ENCODE measurements at places on chromosomes 7 and 10. TPM values are rescaled to one million over a fixed set of nuclear protein-coding genes. Genes with fewer than 3 reads are reported as not detected.

GRCh38 chr10:103199488-103199887 is 6.4 kb upstream of the NT5C2 start:
- H3K27ac ChIP-seq: no peak overlapping the region
- DNase-seq: no peak
- H3K36me3 ChIP-seq: no peaks in the 10 kb centered on the region
- H3K27me3 ChIP-seq: no peaks in the 10 kb centered on the region
- no peak overlapping the region for H3K4me3 ChIP-seq
- peaks cover 25% of the 10 kb centered on the region for H3K4me1 ChIP-seq

DNA sequence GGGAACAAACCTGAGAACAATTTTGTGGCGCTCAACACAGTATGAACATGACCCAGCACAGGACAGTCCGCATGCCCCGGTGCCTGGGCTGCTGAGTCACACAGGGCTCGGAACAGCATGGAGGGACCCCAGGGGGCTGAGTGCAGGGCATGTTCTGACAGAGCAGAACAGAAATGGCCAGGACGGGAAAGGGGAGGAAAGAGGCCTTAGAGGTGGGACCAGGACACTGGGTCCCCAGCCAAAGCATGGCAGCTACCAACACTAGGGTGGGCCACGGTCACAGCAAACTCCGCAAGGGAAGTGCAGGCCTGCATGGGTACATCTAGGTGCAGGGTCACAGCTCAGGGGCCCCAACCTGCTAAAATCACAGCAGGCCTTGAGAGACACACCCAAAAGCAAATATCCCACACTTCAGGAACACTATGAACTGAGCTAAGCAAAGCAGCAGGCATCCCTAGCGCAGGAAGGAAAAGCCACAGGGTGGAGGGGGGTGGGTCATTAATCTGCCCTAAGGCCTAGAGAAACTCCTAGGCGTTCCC is 5.6 kb downstream of the IMPDH1 start:
- DNase-seq: no peak
- peak overlapping the region; percentile 94 for H3K4me3 ChIP-seq
- peaks cover 17% of the 10 kb centered on the region for H3K36me3 ChIP-seq
- peaks cover 35% of the 10 kb centered on the region for H3K4me1 ChIP-seq
- peak overlapping the region; percentile 88 for H3K27ac ChIP-seq

DNA sequence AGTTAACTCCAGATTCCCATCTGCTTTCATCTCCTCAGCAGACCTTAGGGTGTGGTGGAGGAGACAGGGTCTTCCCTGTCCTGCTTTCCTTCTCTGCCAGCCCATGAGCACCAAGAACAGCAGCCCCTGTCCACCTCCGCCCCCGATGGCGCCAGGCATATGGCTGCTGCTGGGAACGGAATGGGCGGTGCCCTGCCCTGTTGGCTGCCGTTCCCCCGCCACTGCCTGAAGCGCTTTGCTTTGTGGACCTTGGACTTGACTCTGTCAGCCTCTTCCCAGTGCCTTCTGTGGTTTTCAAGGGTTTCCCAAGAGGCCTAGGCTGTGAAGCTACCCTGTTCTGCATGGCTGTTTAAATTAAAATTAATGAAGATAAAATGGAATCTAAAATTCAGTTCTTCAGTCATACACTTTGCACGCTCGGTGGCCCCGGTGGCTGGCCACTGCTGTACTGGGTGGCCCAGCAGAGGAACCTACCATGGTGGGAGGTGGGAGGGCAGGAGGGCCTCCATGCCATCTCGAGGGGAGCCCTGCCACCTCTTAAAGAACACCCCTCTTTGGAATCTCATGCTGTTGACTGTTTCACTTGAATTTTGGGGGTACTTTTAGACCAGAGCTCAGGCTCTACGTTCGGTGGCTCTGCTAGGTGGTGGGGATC is 78.7 kb downstream of the NKX6-2 start:
- H3K36me3 ChIP-seq: peaks cover 40% of the 10 kb centered on the region
- no peak overlapping the region for H3K27ac ChIP-seq
- H3K4me1 ChIP-seq: no peaks in the 10 kb centered on the region
- DNase-seq: no peak
- peaks cover 5% of the 10 kb centered on the region for H3K27me3 ChIP-seq

DNA sequence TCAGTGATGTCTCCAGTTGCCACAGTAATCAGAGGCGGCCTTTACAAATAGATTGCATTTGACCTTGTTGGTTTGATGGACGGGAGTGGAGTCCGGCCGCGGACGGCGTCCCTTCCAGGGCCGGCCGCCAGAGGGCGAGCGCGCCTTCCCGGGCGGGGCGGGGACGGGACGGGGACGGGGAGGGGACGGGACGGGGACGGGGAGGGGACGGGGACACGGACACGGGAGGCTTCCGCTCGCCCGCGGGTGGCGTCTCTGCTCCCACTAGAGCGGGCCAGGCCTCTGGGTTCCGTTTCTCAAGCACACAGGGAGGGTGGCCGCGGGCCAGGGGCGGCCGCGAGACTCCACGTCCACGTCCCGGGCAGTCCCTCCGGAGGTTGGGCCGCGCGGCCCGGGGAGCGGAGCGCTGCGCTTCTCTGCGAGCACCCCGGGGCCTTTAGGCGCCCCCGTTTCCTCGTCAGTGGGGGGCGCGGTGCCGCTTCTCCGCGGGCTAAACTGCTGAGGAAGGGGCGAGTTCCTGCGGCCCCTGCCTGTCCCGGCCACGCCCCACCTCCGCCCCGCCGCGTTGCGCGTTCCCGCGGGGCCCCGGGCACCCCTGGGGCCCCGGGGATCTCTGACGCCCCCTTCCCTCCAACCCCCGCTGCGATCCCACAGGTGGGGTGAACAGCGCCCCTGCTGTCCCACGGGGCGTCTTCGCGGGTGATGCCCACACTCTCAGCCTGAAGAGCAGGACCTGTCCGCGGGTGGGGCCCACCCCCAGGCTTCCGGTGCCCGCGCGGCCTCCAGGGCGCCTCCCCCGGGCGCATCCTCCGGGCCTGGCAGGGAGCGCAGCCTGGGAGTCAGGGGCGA is 84.2 kb upstream of the MKI67 start:
- 0 out of 2 replicates have a peak, but pooled peaks cover 5% of the 10 kb centered on the region for H3K4me1 ChIP-seq
- no peak overlapping the region for H3K27ac ChIP-seq
- no peaks in the 10 kb centered on the region for H3K36me3 ChIP-seq

- H3K36me3 ChIP-seq: no peaks in the 10 kb centered on the region
- peaks cover 2% of the 10 kb centered on the region for H3K27me3 ChIP-seq
- DNase-seq: peak; percentile 80
- H3K4me1 ChIP-seq: peaks cover 24% of the 10 kb centered on the region
- H3K27ac ChIP-seq: peak overlapping the region; percentile 75
These were observed 127.9 kb downstream of the NRF1 start for GRCh38 chr7:129739427-129739826.

DNA sequence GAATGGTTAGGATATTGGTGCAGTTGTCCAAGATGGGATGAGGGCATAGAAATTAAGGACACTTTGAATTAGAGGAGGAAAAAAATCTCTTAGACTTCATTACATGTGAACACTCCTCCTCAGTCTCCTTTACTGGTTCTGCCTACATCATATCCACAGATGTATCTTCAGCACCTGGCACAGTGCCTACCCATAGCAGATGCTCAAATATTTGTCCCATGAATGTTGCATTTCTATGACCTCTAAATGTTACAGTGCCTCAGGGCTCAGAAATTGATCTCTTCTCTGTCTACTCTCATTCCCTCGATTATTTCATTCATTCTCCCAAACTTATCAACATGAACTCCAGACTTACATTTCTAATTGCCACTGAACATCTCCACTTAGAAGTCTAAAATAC is 17.1 kb downstream of the CNNM1 start:
- H3K4me1 ChIP-seq: peaks cover 49% of the 10 kb centered on the region
- peak overlapping the region; percentile 91 for H3K27ac ChIP-seq
- H3K27me3 ChIP-seq: peaks cover 1% of the 10 kb centered on the region
- peak; percentile 81 for DNase-seq
- no peaks in the 10 kb centered on the region for H3K36me3 ChIP-seq

DNA sequence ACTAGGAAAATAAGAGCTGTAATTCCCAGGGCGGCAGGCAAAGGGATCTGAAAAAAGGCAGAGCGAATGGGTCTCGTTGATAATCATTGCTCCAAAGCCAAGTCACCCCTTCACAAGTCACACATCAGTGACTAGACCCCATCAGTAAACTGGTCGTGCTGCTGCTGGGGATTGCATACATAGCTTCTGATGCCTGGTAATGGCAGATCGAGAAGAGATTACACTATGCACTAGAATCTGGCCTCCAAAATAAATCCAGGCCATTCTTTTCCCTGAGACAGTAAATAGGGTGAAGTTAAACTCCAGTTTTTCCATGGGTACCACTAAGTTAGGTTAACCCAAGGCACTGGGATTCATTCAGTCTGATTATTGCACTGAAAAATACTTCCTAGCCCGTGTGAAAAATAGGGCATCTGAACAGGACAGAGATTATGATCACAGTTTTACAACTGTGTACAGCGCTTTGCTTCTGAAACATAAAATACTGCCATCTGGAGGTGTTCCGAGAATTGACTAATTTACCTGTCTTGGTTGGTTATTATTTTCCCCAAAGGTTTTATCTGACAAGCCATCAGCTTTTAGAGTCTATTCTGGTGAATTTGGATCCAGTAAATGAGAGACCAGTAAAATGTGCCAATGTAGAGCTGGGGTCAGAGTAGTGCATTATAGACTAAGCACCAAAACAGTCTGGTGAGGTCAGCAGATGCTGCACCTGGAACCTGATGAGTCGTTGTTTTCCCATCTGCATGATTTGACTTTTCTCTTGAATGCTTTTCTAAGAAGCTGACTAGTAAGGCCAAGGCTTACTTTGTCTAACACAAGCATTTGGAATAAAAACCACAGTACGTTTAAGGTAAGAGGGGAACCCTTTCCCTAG is 82.9 kb upstream of the AFAP1L2 start:
- H3K4me1 ChIP-seq: peaks cover 18% of the 10 kb centered on the region
- H3K36me3 ChIP-seq: peaks cover 6% of the 10 kb centered on the region
- H3K4me3 ChIP-seq: no peak overlapping the region

DNA sequence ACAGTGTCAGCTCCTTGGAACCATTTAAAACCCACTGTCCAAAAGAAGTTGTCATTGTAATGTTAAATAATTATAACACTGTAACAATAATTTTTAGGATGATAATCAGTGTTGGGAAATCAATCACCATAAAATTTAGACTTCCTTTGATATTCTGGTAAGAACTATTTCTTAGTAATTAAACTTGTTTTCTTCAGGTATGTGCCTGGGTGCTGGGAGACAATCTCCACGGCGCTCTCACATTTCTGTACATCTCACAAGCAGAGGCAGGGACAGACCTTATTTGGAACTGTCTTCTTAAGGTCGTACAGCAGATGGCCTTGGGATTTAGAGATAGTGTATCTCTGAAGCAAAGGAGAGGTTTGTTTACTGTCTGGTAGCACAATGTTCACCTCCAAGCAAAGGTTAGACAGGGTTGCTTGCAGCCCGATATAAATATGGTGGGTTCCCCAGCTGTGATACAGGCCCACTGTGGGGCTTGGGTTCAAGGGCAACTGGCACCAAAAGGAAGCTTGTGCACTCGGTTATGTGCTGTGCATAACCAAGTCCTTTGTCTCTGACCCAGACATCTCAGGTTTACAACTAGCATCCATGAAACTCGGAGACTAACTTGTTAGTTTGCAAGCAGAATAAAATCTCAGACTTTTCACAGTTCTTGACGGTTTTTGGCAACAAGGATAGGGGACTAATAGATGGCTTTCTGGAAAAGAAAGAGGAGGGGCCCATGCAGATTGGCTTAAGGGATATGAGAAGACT is 125.5 kb downstream of the RNF32 start:
- H3K27ac ChIP-seq: no peak overlapping the region
- no peaks in the 10 kb centered on the region for H3K27me3 ChIP-seq
- H3K4me3 ChIP-seq: no peak overlapping the region

GRCh38 chr10:24695452-24695851 is 28.2 kb downstream of the ARHGAP21 start:
- peak overlapping the region; percentile 15 for H3K27ac ChIP-seq
- peaks cover 57% of the 10 kb centered on the region for H3K4me1 ChIP-seq
- H3K36me3 ChIP-seq: peaks cover 4% of the 10 kb centered on the region
- no peak for DNase-seq
- no peak overlapping the region for H3K4me3 ChIP-seq

- no peak overlapping the region for H3K4me3 ChIP-seq
- H3K27me3 ChIP-seq: no peaks in the 10 kb centered on the region
- peak overlapping the region; percentile 63 for H3K27ac ChIP-seq
- H3K4me1 ChIP-seq: peaks cover 70% of the 10 kb centered on the region
- no peak for DNase-seq
- H3K36me3 ChIP-seq: no peaks in the 10 kb centered on the region
These were observed 167.8 kb upstream of the ITGB1 start for GRCh38 chr10:33125522-33126517.

DNA sequence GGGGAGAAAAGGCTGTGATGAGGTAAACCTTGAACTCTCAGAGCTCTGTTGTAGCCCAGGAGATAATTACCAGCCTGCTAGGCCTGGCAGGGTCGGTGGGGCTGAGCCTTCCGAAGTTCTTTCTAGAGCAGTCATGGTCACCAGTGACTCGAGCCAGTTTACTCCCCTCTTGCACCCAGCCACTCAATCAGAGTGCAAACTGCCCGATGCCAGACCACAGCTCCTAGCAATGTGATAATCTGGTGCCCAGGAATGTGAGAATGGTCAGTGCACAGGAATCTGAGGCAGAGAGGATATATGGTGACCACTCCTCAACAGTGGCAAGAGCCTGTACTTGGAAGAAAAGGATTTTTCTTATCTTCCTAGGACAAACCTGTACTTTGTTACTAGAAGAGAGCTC is 46.4 kb upstream of the KMT2E start:
- DNase-seq: peak; percentile 52
- H3K4me3 ChIP-seq: no peak overlapping the region
- H3K36me3 ChIP-seq: peaks cover 5% of the 10 kb centered on the region
- peaks cover 74% of the 10 kb centered on the region for H3K4me1 ChIP-seq
- peak overlapping the region; percentile 52 for H3K27ac ChIP-seq
- peaks cover 3% of the 10 kb centered on the region for H3K27me3 ChIP-seq

- H3K27me3 ChIP-seq: peaks cover 10% of the 10 kb centered on the region
- H3K36me3 ChIP-seq: no peaks in the 10 kb centered on the region
- H3K27ac ChIP-seq: no peak overlapping the region
- DNase-seq: no peak
These were observed 27.7 kb downstream of the PHYH start for GRCh38 chr10:13272164-13272571.

- H3K27me3 ChIP-seq: peaks cover 7% of the 10 kb centered on the region
- no peak overlapping the region for H3K27ac ChIP-seq
- H3K4me3 ChIP-seq: no peak overlapping the region
These were observed 29.8 kb downstream of the C10orf67 start for GRCh38 chr10:23314835-23315239.

DNA sequence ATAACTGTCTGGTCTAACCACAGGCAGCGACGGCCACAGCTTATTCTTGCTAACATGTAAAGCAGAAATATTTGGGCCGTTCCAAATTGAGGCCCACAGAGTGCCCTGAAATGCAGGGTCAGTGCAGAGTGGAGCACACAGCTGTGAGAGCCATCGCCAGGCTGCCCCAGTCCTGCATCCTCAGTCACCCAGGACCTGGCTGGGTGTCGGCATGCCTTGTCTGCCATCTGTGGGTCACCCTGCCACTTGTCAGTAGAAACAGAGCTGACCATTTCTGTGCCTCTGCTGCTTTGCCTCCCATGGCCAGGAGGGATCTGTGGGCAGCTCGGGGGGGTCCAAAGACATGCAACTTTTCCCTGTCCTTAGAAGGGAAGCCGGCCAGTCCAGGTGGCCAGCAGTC is 57.3 kb upstream of the BTBD16 start:
- no peaks in the 10 kb centered on the region for H3K4me1 ChIP-seq
- H3K27ac ChIP-seq: no peak overlapping the region
- peaks cover 33% of the 10 kb centered on the region for H3K36me3 ChIP-seq

- no peak overlapping the region for H3K27ac ChIP-seq
- DNase-seq: no peak
- H3K36me3 ChIP-seq: 0 out of 2 replicates have a peak, but pooled peaks cover 4% of the 10 kb centered on the region
- no peak overlapping the region for H3K4me3 ChIP-seq
These were observed 54.2 kb downstream of the ELFN1 start for GRCh38 chr7:1724118-1724910.

GPR146 gene
- total RNA-seq: 1.1 TPM

SPDYE5 gene
- total RNA-seq: not detected

RAB19 gene
- not detected for total RNA-seq
